ENCODE measurements at places on chromosomes 1 and 21.
A peak's percentile ranks its signal among the peaks of the same experiment; 100 is the strongest.

DNA sequence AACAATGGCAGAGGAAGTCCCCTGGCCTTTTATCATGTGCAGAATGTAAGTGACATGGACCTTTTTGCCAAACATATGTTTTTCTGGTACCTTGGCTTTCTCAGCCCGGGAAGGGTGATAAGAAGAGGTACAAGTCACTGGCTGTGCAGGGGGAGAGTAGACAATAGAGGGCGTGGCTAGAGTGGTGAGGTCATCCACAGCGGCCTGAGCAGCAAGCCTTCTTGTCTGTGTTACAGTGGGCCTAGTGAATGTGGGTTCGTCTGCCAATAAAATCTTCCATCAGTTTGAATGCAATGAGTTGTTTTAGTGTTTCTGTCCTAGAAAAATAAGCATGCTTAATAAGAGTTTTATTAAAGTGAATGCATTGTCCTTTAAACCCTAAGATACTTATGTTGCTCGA lies 59.0 kb upstream of the PGD start:
- no peak for DNase-seq

GRCh38 chr1:166874464-166874863 lies 1.6 kb downstream of the TADA1 start:
- DNase-seq: no peak

DNA sequence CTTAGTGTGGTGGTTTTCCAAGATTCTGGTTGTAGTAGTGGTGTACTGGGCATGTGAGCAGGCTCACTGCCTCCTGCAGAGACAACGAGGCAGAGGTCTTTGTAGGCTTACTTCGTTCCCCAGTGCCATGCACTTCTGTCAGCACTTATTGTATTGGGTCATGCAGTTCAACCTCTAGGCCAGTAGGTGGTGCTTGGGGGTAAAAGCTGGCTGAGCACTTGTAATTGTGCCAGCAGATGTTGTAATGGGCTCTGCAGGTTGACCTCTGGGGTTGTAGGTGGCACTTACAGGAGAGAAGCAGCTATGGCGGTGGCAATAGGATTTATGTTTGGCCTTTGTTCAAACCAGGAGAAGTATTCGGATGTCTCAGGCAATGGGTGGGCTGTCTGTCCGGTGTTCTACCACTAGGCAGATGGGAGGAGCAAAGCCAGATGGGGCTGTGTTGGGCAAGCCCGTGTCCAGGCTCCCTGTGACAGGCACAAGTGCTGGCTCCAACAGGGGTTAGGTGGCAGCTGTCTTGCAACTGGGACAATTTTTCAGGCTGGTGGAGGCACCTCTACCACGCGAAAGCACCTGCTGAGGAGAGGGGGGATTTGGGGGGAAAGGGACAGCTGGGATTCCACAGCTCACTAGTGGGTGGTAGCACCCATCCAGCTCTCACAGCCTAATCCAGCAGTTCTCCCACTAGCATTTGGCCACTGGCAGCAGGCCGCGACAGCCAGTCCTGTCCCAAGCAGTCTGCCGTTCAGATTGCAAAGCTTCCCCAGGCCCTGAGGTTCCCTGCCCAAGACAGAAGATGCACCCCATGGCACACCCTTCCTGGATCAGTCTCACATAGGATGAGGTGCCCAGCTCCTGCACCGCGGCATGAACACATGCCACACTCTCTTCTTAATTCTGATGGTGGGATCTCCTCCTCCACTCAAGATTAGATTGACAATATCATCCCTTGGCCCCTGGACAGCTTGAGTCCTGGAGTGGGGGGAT lies 274.5 kb downstream of the CTH start:
- peak; percentile 34 for DNase-seq

- no peak for DNase-seq
Observed at GRCh38 chr1:47765236-47765635, 231.9 kb downstream of the TRABD2B start.

DNA sequence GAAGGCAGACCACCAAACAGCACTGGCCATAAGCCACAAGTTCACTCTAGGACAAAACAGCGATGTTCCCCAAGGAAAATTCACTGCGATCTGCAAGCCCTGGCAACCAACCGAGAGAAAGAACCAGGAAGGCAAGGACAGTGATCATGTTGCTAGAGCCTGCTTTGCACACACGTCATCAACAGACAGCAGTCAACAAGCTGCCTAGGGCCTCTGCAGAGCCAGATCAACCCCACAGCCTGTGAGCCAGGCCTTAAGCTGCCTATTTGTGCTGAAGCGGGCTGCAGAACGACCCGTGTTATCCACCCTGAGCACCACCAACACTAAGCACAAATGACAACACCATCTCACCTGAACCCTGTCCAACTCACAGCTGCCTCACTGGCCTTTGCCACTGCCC lies 6.2 kb upstream of the YRDC start:
- no peak for DNase-seq

DNA sequence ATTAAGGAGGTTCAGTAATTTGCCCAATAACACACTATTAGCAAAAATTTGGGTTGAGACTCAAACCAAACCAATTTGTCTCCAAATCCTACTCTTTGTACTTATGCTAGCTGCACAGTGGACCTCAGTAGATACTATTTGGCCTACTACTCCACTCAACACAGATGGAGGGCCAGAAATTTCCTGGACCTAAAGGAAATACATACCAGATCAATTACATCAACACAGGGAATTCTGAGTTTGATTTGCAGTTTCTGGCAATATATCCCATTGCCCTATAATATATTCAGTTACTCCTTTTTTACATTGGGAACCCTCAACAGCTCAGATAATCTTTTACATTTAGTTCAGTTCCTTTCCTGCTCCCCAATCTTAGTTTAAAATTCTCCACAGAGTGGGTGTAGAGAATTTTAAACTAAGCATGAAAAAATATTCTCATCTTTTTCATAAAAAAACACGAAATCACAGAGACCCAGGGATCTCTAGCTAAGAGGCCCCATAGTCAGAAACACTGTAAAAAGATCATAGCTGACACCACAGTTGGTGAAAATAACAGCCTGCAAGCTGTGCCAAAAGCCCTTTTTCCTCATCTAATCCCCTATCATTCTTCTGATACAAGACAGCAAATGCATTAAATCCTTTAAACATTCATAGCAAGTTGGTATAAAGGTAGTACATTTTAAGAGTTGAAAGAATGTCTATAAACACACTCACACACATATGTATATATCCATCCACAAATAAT lies 317.7 kb upstream of the ESRRG start:
- no peak for DNase-seq

DNA sequence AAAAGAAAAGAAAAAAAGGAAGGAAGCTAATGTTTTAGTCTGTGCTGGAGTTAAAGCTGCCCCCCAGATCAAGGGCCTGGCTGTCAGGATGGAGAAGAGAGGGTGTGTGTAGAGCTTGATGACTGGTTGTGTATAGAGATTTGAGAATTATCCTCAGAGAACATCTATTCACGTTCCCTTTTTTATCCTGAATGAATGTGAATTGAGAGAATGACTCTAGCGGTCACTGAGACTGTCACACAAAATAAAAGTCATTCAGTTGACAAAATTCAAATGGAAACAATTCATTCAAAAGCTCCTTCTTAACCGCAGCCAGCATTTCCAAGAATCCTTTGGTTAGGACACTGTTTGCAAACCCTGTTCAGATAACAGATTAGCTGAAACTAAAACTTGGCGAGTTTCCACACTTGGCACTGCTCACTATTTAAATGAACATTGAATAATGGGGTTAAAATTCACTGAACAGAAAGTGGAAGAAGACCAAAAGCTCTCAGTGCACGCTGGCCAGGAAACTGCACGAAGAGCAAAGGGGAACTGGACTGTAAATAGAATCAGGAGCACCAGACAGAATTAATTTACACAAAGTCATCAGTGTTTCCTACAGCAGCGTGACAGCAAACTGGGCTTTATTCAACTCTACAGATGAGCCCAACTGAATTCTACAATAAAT lies 13.6 kb upstream of the FAM89A start:
- peak; percentile 10 for DNase-seq

DNA sequence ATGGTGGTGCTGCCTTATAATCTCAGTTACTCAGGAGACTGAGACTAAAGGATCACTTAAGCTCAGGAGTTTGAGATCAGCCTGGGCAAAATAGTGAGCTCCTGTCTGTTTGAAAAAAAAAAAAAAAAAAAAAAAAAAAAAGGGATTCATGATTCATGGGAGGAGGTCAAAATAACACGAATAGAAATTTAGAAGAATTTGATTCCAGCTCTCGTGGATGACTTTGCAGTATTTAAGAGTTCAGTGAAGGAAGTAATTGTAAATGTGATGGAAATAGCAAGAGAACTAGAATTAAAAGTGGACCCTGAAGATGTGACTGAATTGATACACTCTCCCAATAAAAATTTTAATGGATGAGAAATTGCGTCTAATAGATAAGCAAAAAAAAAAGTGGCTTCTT lies 15.8 kb downstream of the AUNIP start:
- DNase-seq: no peak

DNA sequence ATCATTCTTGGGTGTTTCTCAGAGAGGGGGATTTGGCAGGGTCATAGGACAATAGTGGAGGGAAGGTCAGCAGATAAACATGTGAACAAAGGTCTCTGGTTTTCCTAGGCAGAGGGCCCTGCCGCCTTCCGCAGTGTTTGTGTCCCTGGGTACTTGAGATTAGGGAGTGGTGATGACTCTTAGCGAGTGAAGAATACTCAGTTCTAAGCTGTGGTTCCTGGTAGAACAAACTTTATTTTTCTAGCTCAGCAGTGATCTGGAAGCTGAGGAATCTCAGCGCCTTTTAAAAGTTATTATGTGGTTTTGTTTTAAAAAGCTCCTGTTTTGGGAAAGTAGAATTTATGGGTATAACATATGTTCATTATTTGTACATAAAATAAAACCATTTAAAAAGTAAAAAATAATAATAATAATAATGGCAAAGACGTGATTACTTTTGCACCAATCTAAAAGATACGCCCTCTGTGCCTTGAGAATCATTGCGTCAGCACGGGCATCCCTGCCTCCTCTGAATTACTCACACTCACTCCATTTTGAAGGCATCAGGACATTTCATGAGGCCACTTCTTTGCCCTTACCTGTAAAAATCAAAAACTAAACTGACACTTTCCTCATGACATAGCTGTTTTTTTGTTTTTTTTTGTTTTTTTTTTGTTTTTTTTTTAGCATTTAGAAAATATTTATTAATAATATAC lies 29.7 kb upstream of the TNFRSF1B start:
- no peak for DNase-seq

DNA sequence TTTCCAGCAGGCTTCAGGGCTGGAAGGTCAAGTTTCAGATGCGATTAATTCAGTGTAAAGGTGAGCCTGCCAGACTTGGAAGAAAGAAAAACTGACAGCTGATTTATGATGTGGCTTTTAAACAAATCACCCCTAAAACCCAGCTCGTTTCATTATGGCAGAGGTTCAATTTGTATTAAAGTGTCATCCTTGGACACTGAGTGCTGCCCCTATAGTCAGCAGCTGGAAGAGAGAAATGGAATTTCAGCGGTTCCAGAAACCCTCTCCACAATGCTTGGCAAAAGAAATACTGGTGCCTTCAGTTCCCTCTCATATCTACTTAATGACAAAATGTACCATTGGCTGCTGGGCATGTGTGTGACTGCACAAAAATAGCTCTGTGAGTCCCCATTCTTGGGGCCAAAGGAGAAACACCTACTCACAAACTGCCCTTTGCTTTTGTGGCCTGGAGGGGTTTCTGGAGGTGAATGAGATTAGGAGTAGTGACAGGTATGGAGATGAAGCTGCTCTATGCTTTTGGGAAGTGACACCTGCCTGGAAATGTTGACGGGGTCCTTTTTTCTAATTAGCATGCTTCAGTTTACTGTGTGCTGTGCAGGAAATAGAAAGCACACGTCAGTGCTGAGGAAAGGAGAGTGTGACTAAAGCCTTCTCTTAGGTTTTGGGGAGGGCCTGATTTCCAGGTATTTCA lies 95.1 kb upstream of the TSPAN2 start:
- DNase-seq: no peak

DNA sequence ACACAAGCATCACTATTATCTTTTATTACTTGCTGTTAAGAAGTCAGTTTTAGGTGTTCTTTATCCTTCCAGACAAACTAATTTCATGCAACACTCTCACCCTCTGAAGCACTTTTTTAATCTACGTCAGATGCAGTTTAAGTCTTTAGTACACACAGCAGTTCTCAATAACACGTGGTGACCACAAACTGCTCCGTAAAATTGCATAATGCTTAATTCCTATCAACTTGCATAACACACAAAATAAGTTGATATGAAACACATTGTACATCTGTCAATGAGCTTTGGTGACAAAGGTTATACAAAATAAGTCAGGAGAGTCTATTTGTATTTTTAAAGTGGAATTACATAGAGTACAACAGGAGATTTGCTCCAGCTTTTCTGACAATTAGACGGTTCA lies 140.9 kb upstream of the ETS2 start:
- no peak for DNase-seq

DNA sequence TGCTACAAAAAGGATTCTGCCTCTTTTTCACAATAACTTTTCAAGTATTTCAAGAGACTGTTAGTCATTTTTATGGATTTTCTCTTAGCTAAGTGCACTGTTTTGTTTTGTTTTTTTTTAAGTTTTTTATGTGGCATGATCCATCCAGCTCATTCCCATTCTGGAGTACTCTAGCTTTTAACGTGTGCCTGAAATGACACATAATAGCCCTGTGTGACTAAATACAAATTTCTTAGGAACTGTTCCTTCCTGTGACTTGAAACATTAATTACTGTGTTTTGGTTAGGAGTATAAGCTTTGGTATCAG lies 143.9 kb downstream of the HS2ST1 start:
- no peak for DNase-seq

- peak; percentile 54 for DNase-seq
Observed at GRCh38 chr1:184386312-184387068, at the start of gene C1orf21. C1orf21 (plus strand) TSS chr1:184387029; CDS start chr1:184477510, 90,481 bp downstream.

DNA sequence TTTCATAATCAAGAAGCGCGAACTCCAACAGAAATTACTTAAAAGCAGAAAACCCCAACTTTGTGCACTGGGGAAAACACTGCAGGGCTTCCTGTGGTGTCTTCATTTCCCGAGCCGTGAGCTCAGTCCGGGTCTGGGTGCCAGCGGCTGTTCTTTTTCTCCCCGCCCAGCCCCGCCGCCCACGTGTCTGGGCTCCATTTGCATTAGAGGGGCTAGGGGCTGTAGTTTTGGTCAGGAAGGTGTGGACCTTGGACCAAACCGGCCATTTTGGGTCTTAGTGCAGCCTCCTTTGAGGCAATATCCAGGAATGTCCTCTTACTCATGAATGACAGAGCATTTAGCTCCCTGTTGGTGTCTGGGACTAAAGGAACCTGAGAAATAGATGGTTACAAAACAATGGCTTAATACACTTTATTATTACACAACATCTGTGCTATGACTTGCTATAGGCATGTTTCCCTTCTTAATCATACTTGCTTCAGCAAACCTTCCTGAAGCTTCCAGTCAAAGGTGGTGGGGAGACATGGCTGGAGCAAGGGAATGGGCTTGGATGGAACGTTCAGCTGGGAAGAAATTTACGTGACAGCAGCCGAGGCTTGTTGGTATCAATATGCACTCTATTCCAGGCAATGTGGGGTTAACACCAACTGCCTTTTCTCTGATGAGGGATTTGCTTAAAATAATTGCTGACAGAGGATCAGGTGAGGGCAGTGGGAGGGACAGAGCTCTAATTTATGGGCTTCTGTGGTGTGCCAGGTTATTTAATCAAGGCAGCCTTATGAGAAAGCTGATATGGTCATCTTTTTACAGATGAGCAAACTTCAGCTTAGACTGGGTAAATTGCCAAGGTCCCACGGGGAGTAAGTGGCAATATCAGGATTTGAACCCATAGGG lies 1.1 kb downstream of the AGTRAP start:
- peak; percentile 67 for DNase-seq

GRCh38 chr1:15295696-15296095 lies 48.7 kb downstream of the FHAD1 start:
- DNase-seq: no peak

GRCh38 chr1:209388358-209388757 lies 195.2 kb upstream of the CAMK1G start:
- DNase-seq: no peak

Measured in AG09309 (cell line).